ENCODE measurements at places on chromosomes 5 and 9. TPM values are rescaled to one million over a fixed set of nuclear protein-coding genes. Genes with fewer than 3 reads are reported as not detected.

- no peak for DNase-seq
Observed at GRCh38 chr9:107669422-107669821, 179.9 kb upstream of the KLF4 start.

GRCh38 chr9:22308177-22308576 is 138.4 kb upstream of the DMRTA1 start:
- DNase-seq: no peak

- no peak for DNase-seq
Observed at GRCh38 chr5:93607367-93608258, 24.6 kb downstream of the NR2F1 start.

- DNase-seq: no peak
Observed at GRCh38 chr5:119250946-119251901, 104.6 kb upstream of the TNFAIP8 start.

DNA sequence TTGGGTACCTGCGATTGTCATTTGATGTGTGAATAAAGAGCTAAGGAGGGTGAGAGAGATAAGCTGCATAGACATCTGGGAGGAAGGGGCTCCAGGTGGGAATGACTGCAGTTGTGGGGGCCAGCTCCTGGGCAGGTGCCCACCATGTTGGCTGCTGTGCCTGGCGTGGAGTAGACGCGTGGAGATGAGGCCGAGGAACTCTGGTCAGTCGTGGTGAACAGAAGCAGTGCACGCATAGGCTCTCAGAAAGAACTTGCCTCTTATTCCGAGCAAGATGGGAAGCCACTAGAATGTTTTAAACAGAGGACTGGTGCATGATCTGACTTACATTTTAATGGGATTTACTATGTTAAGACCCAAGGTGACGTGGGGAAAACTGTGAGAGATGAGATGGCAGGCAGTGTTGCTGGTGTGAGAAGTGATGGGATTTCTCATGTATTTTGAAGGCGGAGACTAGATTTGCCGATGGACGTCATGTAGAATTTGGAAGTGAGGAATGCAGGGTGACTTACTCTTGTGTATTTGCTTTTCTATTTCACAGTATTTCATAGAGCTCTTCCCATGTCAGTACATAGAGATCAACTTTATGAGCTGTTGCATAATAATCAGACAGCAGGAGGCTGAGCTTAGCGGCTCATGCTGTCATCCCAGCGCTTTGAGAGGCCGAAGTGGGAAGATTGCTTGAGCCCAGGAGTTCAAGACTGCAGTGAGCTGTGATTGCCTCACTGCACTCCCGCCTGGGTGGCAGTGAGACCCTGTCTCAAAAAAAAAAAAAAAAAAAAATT is 71.1 kb downstream of the EHMT1 start:
- no peak for DNase-seq

DNA sequence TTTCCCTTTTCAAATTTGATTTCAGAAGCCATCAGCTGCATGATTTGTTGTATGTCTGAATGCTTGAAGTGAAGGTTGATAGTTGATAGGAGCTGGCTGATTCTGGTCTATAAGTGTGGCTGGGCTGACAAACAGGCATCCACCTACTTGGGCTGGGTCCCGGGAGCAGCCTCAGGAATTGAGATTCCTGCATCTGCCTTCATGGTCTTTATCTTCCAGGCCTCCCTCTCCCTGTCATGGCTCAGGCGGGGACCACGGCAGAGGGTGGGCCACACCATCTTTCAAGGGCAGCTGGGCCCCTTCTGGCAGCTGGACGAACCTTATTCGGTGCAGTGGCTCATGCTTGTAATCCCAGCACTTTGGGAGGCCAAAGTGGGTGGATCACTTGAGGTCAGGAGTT is 55.9 kb downstream of the ROPN1L start:
- no peak for DNase-seq

DNA sequence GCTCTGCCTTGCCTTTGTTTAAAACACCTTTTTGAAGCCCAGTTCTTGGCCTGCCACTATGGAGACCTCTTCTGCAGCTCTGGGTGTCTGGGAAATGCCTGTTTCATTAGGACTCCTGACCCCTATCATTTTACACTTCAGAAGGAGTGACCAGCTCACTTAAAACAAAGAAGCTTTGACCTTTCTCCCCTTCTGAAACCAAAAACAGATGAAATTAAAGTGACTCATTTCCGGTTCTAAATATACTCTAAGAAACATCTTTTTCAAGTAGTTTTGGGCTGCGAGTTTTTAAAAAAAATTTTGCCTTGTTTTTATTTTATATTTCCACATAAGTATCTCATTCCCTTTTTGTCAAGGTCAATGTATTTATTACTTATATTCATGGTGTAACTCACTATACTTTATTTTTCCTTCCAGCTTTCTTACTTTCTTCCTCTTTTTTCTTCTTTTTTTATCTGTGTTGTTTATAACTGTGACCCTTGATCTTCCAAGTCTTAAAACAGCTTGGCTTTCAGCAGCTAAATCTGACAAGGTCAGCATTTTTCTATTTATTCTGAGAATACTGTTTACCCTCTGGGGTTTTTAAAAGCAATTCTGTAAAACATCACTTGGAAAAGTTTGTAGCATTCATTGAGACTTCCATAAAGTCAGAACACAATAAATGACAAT is 672.9 kb downstream of the NR2F1-AS1 start:
- peak; percentile 41 for DNase-seq

- DNase-seq: no peak
Observed at GRCh38 chr5:119287547-119288111, 68.2 kb upstream of the TNFAIP8 start.

The JAKMIP2 gene
- total RNA-seq: not detected

- no peak for DNase-seq
Observed at GRCh38 chr5:55708732-55709131, 3.4 kb downstream of the SLC38A9 start.

DNA sequence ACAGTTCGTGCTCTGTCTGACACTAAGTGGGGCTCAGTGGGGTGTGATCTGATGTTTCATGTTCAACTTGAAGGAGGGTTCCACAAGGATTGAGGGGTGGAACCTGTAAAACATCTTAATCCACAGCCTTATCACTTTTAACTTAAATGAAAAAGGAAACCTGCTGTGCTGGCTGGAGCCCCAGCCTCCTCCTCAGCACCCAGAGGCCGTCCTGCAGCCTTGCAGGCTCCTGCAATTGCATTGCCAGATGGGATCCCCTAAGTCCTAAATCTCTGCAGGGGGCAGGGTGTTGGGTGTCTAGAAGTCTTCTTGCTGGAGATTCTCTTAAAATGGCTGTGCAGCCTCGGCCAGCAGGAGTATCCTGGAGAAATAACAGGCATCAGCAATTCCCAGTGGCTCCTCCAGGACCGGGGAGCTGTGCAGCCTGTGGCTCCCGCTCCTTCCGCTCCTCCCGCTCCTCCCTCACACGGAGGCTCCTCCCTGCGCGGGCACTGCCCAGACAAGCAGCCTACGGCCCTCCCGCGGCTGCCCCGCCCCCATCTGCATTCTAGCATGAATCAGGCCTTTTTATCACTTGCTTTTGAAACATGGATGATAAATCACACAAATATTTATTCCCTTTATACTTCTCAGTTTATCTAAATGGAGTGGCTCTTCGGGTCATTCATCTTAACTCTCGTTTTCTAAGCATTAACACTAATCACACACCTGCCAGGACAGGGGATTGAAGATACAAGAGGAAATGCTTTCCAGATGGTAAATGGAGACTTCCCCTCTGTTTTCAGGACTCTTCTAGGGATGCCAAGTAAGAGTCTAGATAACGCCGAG is 131.0 kb downstream of the ADAMTS16 start:
- DNase-seq: no peak

The BBLN gene
- 20.6 TPM for total RNA-seq

The NUTM2F gene
- not detected for total RNA-seq

GRCh38 chr9:120938851-120939250 is 12.3 kb upstream of the TRAF1 start:
- no peak for DNase-seq

DNA sequence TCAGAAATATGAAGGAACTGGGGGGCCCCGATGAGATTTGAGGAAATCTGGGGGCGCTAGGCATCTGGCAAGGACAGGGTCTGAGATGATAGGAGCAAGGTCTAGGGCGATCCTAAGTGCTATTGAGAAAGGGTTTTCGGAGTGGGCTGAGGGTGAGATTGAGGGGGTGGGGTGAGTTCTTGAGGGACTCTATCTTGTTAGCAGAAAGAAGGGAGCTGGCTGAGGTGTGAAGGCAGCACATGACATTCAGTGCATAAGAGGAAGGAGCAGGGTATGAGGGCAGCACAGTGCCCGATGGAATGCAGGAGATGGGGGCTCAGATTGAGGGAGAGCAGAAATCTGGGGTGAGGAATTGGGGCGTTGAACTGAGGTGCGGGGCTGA is 640 bp downstream of the TRIM32 start:
- no peak for DNase-seq

- DNase-seq: no peak
Observed at GRCh38 chr5:86968301-86968753, 299.4 kb upstream of the RASA1 start.

DNA sequence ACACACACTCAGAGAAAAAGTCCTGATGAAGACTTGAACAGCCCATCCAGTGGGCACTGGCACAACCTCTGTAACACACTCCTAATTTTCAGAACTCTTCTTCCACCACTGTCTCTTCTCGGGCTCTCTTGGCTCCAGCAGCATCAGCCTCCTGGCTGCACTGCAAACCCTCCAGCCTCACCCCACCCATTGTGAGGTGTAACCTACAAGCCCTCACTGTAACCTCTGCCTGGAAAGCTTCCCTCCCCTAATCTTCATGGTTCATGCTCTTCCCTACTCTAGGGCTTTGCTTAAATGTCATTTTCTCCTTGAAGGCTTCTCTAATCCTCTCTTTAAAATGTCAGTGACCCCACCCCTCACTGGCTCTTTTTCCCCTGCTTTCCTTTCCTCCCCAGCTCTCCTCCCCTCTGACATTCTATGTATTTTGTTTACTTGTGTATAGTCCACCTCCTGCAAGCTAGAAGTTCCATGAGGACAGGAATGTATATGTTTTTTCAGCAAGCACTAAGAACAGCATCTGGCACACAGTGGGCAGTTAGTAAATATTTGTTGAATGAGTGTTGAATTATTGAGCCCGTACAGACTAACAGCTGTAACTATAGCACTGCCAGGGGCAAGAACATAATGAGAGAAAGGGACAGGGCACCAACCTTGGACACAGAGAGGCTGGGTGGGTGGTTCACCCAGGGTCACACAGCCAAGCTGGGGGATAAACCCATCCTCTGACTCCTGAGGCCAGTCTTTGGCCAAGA is 76.4 kb downstream of the ESM1 start:
- no peak for DNase-seq

DNA sequence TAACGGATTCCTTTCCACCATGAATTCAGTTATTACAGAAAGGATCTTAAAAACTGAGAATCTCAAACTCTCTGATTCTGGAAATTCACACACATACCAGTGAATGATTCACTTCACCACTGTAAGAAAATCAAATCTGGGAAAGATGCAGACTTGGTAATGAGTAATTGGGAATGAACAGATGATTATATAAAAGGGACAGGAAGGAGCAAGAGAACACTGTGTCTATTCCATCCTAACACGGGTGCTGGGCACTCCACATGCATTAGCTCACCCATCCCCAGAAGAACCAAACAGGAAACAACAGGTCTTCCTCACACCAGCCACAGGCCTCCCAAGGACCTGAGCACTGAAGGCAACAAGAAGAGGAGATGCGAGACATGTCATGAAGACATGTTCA is 74.8 kb upstream of the ZNF622 start:
- no peak for DNase-seq

The FABP6 gene
- not detected for total RNA-seq

DNA sequence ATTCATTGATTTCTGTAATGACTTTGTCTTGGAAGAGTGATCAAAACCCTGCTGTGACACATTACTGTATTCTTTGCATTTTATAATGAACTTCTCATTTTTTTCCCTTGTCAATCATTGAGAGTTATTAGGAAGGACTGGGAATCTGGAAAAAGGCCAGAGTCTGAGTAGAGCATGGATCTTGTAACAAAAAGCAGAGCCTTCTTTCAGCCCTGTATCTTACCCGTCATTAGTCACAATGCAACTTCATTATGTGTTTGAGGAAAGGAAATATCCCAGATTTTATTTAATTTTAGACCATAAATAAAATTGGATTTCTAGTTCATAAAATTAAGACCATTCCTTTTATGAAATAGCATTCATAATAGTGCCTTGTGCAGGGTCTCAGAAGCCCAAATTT is 131.4 kb downstream of the ARHGEF28 start:
- no peak for DNase-seq

DNA sequence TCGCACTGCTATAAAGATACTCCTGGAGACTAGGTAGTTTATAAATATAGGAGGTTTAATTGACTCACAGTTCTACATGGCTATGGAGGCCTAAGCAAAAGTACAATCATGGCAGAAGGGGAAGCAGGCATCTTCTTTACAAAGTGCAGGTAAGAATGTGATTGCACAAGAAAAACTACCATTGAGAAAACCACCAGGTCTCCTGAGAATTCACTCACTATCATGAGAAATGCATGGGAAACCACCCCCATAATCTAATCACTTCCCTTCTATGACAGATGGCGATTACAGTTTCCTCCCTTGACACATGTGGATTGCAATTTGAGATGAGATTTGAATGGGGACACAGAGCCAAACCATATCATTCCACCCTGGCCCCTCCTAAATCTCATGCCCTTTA is 121.2 kb upstream of the ST8SIA4 start:
- no peak for DNase-seq

The NR5A1 gene
- not detected for total RNA-seq

The PIK3R1 gene
- 41.7 TPM for total RNA-seq

- DNase-seq: no peak
Observed at GRCh38 chr9:131318231-131319085, 28.9 kb downstream of the PLPP7 start.

The KIAA1191 gene
- total RNA-seq: 105 TPM

The GARIN3 gene
- not detected for total RNA-seq

The MSANTD3 gene
- total RNA-seq: 71.3 TPM

The ADGRD2 gene
- not detected for total RNA-seq

- no peak for DNase-seq
Observed at GRCh38 chr5:179404321-179405053, 59.2 kb upstream of the ADAMTS2 start.

The IL3 gene
- not detected for total RNA-seq

All from pulmonary artery endothelial cell (primary cell).